A549 treated with CpdA at 1 μM for 4 hours (cell line): ENCODE measurements at places on chromosomes 4 and X. TPM values are rescaled to one million over a fixed set of nuclear protein-coding genes. Genes with fewer than 3 reads are reported as not detected.

Gene BEND2
- total RNA-seq = not detected in 5 replicates

Gene ZMAT1
- 0.04 to 0.08 TPM (median 0.07 TPM) in 4 of 5 replicates, not detected in the other for total RNA-seq

Gene MAGED4
- 3.2 to 12.0 TPM (median 7.7 TPM) in 5 replicates for total RNA-seq

Gene RGN
- total RNA-seq = 0.07 to 0.08 TPM in 2 of 5 replicates, not detected in the others

Gene KCNIP4
- not detected in 5 replicates for total RNA-seq

Gene ZCCHC4
- 4.6 to 5.9 TPM (median 5.0 TPM) in 5 replicates for total RNA-seq

Gene ATP1B4
- total RNA-seq = 0.01 TPM in 1 of 5 replicates, not detected in the others

Gene CXorf49
- not detected in 5 replicates for total RNA-seq

Gene IL2
- not detected in 5 replicates for total RNA-seq

Gene PNMA6F
- total RNA-seq = not detected in 5 replicates

Gene LINC00632
- 2.3 to 3.1 TPM (median 2.9 TPM) in 5 replicates for total RNA-seq

Gene CT45A10
- total RNA-seq = 0.27 to 0.37 TPM (median 0.29 TPM) in 3 of 5 replicates, not detected in the others

Gene PRKG2
- total RNA-seq = 0.70 to 1.2 TPM (median 0.84 TPM) in 5 replicates

Gene SERTM2
- not detected in 5 replicates for total RNA-seq

Gene TLL1
- 0.05 to 0.40 TPM (median 0.09 TPM) in 5 replicates for total RNA-seq

Gene GAB3
- 0.27 to 0.45 TPM (median 0.41 TPM) in 5 replicates for total RNA-seq

Gene ANXA5
- 477 to 534 TPM (median 491 TPM) in 5 replicates for total RNA-seq

Gene TLR6
- total RNA-seq = 4.0 to 5.2 TPM (median 4.8 TPM) in 5 replicates

Gene CSTF2
- 32.2 to 35.5 TPM (median 33.7 TPM) in 5 replicates for total RNA-seq

Gene ZBTB33
- 9.1 to 13.9 TPM (median 11.4 TPM) in 5 replicates for total RNA-seq

Gene RXFP1
- total RNA-seq = not detected in 5 replicates

Gene CXorf66
- total RNA-seq = not detected in 5 replicates

Gene CYSLTR1
- total RNA-seq = not detected in 5 replicates

Gene RASL11B
- total RNA-seq = 0.08 to 0.15 TPM (median 0.14 TPM) in 3 of 5 replicates, not detected in the others

Gene GPR34
- 0.06 to 0.14 TPM (median 0.07 TPM) in 3 of 5 replicates, not detected in the others for total RNA-seq

Gene PNCK
- 0.22 to 0.86 TPM (median 0.52 TPM) in 4 of 5 replicates, not detected in the other for total RNA-seq

Gene ABLIM2
- total RNA-seq = 0.35 to 0.87 TPM (median 0.40 TPM) in 5 replicates
